Stimulated activated CD4-positive, alpha-beta T cell treated with anti-CD3 and anti-CD28 coated beads, Interleukin-1b, Interleukin-23, amount 100 ng/mL, for 1 hour (primary cell): ENCODE measurements at places on chromosomes 12 and 14.

- no peak for DNase-seq
Observed at GRCh38 chr14:74737753-74738325, 24.9 kb downstream of the FCF1 start.

DNA sequence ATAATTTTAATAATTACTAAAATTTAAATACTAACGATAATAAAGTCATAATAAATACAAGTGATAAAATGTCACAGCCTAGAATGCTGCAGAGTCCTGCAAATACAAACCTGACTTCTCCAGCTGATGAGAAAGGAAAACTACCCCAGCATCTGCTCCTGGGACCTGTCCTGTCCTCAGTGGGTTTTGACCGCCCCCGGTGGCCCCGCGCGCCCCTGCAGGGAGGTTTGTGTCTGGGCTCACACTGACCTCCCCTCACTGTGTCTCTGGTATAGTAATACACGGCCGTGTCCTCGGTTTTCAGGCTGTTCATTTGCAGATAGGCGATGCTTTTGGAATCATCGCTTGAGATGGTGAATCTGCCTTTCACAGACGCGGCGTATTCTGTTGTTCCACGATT, 1139.4 kb downstream of the TMEM121 start:
- no peak for DNase-seq

- DNase-seq, result no peak
Observed at GRCh38 chr12:128268379-128268995, 1.5 kb downstream of the TMEM132C start.

- DNase-seq, result no peak
Observed at GRCh38 chr14:99724196-99724891, 40.2 kb downstream of the CYP46A1 start.

DNA sequence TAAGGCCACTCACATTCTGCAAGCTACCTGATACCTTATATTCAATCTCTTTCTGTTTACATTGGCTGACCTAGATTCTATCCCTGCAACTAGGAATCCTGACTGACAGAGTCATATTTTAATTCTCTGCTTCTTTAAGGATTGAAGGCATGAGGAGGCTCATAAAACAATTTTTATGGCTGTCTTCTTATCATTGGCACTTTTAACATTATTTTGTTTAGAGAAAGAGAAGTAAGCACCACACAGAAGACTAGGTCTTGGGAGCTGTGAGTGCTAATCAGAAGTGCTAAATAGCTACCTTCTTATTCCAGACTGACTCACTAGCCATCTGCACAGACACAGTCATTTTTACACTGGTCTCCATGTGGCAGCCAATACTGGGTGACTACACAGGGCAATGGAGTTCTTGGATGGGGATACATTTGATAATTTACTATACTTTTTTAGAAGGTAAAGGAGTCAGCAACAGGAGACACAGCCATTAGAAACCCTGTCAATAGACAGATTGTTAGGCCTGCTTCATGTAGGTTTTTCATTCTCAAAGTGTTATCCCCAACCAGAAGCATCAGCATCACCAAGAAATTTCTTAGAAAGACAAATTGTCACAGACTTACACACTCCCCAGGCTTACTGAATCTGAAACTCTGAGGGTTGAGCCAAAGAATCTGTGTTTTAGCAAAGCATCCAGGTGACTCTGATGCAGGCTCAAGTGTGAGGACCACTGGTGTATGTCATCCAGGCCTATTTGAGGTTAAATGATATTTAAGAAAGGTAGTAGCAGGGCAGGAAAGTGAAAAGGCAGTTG, 214.1 kb downstream of the DUSP6 start:
- DNase-seq, result no peak

- DNase-seq, result no peak
Observed at GRCh38 chr12:101841069-101841468, 10.3 kb upstream of the GNPTAB start.

- DNase-seq, result no peak
Observed at GRCh38 chr12:30970559-30971197, 44.1 kb downstream of the TSPAN11 start.

GRCh38 chr12:92337128-92337527, 191.5 kb upstream of the BTG1 start:
- no peak for DNase-seq
